ENCODE measurements at places on chromosomes 7 and 10.

GRCh38 chr10:32981760-32982159 lies 23.7 kb upstream of the ITGB1 start:
- DNase-seq: no peak

DNA sequence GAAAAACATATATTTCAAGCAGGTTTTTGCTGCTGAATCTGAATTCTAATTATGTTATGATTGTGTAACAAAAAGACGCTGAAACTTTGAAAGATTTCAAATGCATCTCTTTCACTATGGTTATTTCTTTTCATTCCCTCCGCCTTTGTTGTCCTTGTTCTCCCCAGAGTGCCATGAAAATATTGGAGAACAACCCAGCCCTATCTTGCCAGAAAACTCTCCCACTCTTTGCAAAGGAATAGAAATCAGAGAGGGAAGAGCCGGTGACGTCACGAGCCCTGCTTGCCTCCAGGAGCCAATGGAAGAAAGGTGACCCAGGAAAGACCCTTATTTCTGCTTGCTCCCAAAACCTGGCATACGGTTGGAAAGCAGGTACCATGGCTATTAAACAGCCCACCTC lies 3.4 kb downstream of the GFRA1 start:
- DNase-seq: no peak

GRCh38 chr10:114648368-114648767 lies 9.7 kb downstream of the ABLIM1 start:
- DNase-seq: no peak

DNA sequence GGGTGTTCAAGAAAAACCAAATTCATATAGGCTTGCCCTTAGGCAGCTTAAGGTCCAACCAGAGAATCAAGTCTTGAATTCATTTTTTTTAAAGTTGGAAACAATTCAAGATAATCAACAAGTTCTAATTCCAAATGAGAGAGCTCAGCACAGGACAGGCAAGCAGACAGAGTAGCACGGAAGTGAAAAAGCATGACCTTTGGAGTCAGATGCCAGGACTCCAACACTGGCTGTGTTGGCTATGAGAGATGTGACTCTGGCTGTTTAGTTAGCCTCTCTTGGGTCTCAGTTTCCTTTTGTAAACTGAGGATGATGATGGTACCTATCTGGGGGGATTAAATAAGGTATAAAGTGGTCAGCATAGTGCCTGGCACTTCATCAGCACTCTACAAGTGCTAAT lies 49.3 kb downstream of the FBXW4 start:
- DNase-seq: no peak

DNA sequence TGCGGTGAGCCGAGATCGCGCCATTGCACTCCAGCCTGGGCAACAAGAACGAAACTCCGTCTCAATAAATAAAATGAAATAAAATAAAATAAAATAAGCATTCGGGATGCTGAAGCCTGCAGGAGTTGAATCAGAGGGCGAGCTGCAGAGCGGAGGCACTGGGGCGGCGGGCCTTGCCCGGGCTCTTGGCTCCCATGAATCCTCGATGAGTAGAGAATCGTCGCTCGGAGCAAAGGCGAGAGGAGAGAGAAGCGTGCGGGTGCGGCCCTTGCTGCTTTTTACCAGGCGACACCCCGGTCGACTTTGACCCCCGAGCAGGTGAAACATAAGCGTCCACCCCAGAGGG lies 168.3 kb downstream of the UBE2H start:
- DNase-seq: no peak

GRCh38 chr7:153509768-153510167 lies 542.4 kb upstream of the DPP6 start:
- DNase-seq: no peak

- no peak for DNase-seq
These were observed 666 bp downstream of the NRG3 start for GRCh38 chr10:81875467-81876252.

GRCh38 chr7:65832281-65832680 lies 40.6 kb upstream of the VKORC1L1 start:
- DNase-seq: no peak

DNA sequence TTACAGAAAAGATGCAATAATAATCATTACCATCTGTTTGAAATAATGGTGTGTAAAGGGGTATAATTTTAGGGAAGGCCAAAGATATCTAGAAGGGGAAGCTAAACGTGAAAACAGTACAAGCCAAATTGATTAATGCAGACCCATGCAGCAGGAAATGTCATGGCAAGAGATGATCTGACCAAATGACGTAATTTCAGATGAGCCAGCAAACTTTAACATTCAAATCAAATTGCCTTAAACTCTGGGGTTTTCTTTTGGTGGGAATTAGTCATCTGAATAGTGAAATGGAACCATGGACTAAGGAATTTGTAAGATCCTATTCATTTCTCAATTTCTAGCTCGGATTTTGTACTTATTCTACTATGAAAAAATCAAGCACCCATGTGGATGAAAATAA lies 21.4 kb upstream of the SCIN start:
- DNase-seq: no peak

DNA sequence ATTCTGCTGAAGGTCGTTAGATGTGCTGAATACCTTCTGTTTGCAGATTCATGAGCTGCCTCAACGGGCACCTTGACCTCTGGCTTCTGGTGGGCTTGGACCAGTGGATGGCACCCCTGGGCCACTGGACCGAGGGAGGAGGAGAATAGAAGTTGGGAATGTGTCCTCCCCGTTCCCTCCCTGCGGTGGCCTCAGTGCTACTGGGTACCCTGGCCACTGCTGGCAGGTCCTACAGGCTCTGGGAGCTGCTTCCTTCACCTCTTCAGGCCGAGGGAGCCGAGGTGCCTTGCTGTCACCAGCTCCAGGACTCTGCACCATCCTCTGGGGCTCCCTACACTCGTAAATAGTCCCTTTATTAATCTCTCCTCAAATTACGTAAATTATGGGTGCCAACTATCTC lies 32.2 kb upstream of the GALNTL5 start:
- no peak for DNase-seq

GRCh38 chr7:35420656-35421055 lies 166.8 kb upstream of the TBX20 start:
- no peak for DNase-seq

DNA sequence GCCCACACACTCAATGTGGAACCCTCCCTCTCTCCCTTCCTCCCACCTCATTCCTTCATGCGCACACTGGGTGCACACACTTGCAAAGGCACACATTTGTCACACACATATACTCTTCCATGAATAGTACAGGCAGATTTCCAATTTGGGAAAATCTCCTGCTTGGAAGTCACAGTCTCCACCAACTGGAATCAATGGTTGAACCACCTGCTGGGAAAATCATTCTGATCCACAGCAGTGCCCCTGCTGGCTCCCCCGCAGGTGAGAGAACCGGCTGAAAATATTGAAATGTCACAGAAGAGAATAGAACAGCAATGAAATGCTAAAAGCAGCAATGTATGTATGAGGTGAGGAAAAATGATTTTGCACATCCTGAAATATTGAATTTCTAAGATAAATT lies 232.7 kb downstream of the ADAM12 start:
- DNase-seq: no peak

GRCh38 chr10:35585903-35586535 lies 19.1 kb upstream of the GJD4 start:
- DNase-seq: no peak

- no peak for DNase-seq
These were observed 87.8 kb upstream of the DYNC1I1 start for GRCh38 chr7:95684505-95684904.

DNA sequence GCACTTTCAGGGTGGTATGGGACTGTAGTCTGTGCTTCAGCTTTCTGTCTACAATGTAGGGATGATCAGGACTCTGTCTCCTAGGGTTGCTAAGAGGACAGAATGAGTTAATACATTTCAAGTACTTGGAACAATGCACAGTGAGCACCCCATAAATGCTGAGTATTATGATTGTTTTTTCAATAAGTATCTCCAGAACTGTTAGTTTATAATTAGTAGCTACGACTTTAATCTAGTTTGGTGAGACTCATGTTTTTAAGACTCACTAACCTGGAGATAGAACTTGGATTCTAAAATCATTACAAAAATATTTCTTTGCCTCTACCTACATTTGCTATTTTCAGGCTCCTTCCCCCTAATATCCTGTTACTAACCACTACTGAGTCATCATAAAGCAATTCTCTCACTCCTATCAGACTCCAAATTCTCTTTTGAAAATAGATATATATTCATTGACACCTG lies 95.3 kb downstream of the CPED1 start:
- no peak for DNase-seq

DNA sequence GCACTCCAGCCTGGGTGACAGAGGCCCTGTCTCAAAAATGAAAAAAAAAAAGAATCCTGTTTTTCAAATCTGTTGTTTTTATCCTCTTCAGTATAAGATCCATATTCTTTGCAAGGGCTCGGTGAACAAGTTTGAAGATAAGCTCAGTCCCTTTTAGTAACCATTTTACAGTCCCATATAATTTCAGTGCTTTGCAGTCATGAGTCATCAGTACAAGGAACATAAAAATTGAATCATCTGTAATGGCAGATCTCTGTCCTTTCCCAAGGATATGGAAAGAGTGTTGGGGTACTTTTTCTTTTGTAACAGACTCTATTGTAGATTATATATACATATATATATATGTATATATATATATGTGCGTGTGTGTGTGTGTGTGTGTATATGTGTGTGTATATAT lies 52.2 kb upstream of the ZPBP start:
- no peak for DNase-seq

DNA sequence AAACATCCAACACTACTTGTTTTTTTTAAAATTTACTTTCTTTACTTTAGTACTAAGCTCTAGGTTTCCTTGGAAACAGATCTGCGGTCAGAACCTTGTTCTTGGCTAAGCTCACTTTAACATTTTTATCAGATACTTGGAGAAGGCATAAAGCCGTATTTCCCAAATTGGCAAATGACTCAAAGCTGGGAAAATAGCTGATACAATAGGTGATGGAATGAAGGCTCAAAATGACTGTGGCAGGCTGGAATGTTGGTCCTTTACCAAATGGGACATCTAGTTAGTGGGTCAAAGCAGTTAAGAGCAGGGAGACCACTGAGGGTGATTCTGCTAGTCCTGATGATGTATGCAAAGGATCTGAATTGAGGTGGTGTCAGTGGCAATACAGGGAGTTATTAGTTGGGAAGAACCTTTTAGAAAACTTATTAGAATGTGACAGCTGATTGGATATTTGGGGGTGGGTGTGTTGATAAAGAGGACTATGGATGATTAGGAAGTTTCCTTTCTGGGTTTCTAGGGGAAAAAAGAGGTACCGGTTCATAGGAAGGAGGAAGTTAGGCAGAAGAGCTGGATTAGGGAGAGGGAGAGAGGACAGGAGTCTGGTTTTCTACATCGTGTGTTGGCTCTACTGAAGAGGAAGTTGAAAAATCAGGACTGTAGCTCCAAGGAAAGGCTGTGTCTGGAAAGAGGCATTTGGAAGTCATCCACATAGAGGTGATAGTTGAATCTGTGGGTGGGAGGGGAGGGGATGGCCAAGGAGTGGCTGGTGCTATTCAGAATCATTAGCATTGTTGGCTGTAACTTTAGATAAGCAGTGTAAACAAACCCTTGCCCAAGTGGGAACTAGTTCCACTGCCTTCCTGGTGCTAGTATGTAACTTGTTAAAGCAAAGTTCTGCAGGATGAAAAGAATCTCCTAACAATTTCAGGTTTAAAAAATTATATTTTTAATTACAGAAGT lies 13.1 kb downstream of the PLCE1 start:
- DNase-seq: no peak

GRCh38 chr10:97726636-97727178 lies 10.2 kb upstream of the ZFYVE27 start:
- DNase-seq: no peak

- no peak for DNase-seq
These were observed 120.4 kb downstream of the CUBN start for GRCh38 chr10:17009212-17009700.

DNA sequence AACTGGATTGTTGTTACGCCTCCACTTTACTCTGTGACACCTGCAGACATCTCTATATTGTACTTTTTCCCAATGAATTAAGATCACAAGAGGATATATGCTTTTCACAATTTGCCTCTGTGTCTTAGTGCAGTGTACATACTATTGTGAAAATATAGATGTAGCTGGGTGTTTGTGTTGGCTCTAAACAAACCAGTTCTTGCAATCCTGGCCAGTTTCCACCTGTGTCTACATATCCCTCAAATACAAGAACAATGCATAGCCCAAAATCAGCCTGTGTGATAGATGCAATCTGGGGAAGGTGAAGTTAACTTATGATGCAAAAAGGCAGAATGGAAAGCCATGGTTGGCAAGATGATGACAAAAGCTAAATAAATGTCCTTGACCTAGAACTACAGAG lies 36.5 kb upstream of the DLD start:
- DNase-seq: no peak

- no peak for DNase-seq
These were observed 5.4 kb upstream of the HSPB1 start for GRCh38 chr7:76296743-76297740.
